HT1080 (cell line): ENCODE measurements at places on chromosomes 7 and 10.

DNA sequence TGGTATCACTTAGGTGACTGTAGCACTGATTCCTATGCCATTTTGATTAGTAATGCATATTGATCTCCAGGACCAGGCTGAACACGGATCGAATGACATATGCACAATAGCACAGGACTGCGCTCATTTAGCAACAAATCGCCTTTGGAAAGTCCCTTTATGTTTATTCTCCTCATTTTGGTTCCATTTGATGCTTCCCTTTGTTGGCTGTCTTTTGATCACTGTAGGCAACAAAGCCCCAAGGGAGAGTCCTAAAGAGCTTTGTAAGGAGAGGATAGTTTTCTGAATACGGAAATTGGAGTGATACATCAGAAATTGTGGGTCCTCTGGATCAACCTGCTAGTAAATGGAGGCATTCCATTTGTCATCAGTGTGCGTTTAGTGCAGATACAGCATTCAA is 1111.4 kb downstream of the SORCS1 start:
- no peak for DNase-seq

GRCh38 chr10:48574817-48575380 is 30.0 kb downstream of the ARHGAP22 start:
- no peak for DNase-seq

- DNase-seq: no peak
Measured at GRCh38 chr10:63525021-63525420, 3.8 kb downstream of the REEP3 start.

DNA sequence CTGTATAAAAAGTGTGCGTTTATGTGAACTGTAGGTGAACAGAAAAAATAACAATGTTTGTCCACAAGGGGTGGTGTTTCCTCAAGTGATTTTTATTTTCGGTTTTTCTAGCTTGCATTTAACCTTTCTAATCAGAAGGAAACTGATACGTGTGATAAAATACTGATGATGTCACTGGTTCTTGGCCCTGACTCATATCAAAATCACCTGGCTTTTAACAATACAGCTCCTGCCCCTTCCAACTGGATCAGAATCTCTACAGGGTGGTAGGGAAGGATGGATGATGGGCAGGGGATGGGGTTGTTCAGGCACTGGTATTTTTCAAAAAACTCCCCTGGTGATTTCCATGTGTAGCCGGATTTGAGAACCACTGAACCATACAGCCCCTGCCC is 10.9 kb downstream of the NPFFR1 start:
- peak; percentile 35 for DNase-seq

DNA sequence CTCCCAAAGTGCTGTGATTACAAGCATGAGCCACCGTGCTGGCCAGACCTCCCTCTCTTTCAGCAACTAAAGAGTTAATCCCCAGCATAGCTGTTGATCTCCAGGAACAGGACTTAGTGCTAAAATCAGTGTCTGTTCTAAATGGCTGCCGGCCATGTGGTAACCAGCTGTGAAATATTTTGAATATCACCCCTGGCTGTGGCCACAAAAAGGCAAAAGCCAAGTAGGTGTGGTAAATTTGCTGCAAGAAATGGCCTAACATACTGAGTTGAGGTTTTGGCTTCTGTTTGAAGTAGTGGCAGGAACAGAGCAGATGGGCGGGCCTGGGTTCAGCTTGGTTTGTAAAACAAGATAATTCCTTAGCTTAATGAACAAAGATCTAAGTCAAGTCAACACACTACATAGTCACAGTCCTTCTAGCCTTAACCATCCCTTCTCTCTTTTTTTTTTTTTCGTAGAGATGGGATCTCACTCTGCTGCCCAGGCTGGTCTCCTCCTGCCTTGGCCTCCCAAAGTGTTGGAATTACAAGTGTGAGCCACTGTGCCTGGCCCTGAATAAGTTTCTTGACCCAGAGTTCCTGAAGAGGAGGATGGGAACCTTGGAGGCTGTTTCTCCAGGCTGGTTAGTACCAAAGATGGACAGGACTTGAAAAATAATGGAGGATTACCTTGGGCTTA is 22.7 kb upstream of the AGFG2 start:
- DNase-seq: peak; percentile 66
